ENCODE measurements at places on chromosomes 6 and 20. TPM values are rescaled to one million over a fixed set of nuclear protein-coding genes. Genes with fewer than 3 reads are reported as not detected.

DNA sequence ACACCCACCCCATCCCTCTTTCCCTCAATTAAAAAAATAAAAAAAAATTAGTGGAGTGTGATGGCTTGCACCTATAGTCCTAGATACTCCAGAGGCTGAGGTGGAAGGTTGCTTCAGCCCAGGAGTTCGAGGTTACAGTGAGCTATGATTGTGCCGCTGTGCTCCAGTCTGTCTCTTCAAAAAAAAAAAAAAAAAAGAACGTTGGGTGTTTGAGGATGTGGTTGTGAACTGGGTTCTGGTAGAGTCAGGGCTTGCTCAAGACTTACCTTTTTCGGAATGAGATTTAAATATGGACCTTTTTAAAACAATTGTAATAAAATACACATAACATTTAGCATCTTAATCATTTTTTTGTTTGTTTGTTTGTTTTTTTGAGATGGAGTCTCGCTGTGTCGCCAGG lies 211.9 kb downstream of the OR2B2 start:
- no peak for DNase-seq

GRCh38 chr6:143967706-143968376 lies 40.2 kb downstream of the PLAGL1 start:
- peak; percentile 26 for DNase-seq

GRCh38 chr6:33147807-33148666 lies 44.2 kb downstream of the COL11A2 start:
- DNase-seq: peak; percentile 63

- DNase-seq: no peak
These were observed 6.0 kb downstream of the SCUBE3 start for GRCh38 chr6:35219683-35220326.

- DNase-seq: no peak
These were observed 41.3 kb downstream of the WASF1 start for GRCh38 chr6:110137924-110138887.

BRPF3 gene
- 22.2 TPM for total RNA-seq

OR2H1 gene
- not detected for total RNA-seq

SASH1 gene
- total RNA-seq: 11.5 TPM
